ENCODE measurements at places on chromosomes 5 and 9.

GRCh38 chr9:68912561-68912960 lies 101.4 kb downstream of the PRKACG start:
- no peak for DNase-seq

- no peak for DNase-seq
These were observed 39.2 kb downstream of the NEK6 start for GRCh38 chr9:124296796-124297550.

DNA sequence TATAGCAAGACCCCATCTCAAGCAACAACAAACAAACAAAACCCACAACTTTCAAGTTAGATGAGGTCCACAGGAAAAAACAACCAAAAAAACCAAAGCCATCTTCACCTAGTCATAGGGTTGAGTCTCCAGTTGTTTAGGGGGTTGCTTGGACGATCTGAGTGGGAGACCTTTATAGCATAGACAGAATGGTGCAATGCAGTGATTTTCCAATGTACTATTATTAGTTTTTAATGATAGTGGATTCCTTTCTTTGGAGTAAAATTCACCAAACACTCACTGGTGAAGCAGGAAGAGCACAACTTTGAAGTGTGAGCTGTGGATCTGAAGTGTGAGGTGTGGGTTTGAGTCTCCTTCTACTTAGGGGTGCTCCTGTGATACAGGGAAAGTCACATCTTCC lies 67.0 kb upstream of the KLF9 start:
- DNase-seq, result no peak

DNA sequence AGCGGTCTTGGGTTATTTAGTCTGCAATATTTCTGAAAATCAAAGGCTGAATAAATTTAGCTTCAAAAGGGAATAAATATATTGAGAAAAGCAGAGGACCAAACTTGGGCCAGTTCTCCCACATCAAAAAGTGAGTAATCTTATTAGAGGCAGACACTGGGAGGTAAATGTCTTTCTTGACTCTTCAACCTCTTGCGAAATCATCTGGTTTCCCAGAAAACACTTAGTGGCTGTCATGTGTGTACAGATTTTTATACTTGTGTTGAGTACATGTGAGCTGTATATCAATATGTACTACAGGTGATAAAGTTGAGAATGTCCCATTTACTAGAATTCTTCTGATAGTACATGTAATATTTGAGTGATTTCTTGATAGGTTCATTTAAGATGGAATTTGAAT lies 454.9 kb downstream of the PRR16 start:
- no peak for DNase-seq

DNA sequence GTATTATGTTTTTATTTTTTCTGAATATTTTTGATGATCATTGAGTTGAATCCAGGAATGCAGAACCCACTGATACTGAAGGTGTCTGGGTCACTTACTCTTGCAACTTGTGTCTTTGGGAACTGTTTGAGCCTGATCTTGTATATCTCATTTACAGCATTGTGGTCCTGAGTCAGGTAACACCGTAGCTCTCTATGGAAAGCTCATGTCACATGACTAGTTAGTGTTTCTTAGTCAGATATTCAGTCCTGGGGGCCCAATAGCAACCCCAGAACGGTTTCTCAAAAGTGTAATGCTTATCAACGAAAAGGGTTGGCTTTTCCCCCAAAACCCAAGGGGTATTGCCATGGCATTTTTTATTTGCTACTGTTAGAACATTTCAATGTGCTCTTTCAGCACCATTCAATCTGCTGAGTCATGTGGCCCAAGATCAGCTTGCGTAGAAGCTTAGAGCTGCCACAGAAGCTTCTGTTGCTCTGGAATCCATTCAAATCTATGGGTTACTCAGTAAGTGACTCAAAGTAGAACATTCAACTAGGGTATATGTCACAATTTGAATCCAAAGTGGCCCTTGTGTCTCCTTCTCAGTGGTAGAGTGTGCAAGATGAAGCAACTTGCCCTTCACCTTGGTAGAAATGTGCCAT lies 12.1 kb upstream of the PTAR1 start:
- DNase-seq, result no peak

- no peak for DNase-seq
These were observed 44.8 kb downstream of the PLCXD3 start for GRCh38 chr5:41465493-41466171.

DNA sequence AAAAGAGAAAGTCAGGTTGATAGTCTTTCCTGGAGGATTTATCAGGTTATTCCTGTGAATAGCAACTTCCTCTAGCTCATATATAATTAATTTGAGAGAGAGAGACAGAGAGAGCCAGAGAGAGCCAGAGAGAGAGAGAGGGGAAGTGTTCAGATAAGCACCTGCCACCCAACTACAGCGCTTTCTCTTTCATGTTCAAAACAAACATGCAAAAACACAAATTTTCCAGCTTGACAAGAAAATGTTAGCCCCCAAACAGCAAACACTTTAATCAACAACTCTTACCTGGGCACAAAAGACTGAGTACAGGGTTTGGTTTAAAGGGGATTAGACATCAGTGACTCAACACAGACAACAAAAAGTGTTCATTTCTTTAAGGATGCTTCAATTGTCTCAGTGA lies 61.7 kb upstream of the PLPP6 start:
- no peak for DNase-seq

DNA sequence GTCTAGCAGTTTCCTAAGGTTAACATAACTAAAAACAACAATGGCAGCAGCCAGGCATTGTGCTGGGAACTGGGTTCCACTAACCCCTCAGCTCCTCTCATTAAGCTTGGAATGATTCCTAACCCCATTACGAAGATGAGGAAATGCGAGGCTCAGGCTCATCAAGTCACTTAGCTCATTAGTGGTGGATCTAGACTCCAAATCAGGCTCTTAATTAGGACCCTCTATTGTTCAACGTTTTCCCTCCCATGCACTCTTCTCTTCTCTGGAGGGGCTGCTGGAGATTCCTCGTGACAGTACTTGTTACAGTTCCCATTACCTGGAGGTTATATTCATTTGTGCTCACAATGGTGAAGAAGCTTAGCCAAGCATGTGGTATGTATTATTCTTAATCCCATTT lies 6.5 kb downstream of the TAS2R1 start:
- no peak for DNase-seq

- DNase-seq, result no peak
These were observed 123.7 kb downstream of the ADGRV1 start for GRCh38 chr5:90682278-90682677.

DNA sequence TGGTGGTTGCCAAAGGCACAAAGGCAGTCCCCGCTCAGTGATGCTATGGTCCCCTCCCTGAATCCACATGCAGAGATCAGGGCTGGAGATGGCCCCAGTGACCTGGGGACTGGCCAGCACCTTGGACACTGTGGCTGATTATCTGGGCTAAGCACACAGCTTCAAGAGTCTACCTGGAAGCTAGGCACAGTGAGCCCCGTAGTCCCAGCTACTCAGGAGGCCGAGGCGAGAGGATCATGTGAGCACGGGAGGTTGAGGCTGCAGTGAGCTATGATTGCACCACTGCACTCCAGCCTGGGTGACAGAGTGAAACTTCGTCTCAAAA lies 8.3 kb upstream of the SCGB3A1 start:
- DNase-seq, result no peak

DNA sequence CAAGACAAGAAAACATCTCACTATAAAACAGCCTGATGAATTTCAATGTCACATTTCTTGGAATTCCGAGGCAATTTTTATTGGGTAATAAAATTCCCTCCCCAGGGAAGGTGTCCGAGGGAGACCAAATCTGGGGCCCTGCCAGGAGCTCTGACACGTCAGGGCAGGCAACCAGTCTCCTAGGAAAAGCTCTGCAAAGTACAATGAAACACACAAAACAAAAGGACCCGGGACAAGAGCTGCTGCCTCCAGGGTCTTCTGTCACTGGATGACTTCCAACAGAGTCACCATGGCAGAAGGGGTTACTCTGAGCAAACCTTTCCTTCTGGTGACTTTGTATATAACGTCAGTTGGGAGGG lies 50.8 kb downstream of the SAXO1 start:
- DNase-seq, result no peak

DNA sequence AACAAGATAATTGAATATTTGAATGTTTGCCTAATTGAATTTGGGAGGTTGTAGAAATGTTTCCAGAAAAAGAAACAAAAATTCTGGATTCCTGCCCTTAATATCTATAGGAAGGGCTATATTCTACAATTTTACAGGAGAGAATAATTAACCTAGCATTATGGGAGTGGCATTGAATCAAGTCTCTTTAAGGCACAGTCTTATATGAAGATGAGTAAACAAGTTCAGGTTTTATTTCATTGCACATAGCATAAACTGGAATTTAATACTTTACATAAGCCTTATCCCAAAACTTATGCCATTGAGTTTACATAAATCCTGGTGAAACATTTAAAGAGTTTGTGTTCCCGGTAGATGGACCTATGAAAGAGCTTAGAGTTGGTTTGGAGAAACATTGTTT lies 138.1 kb upstream of the ADAMTSL1 start:
- DNase-seq, result no peak

DNA sequence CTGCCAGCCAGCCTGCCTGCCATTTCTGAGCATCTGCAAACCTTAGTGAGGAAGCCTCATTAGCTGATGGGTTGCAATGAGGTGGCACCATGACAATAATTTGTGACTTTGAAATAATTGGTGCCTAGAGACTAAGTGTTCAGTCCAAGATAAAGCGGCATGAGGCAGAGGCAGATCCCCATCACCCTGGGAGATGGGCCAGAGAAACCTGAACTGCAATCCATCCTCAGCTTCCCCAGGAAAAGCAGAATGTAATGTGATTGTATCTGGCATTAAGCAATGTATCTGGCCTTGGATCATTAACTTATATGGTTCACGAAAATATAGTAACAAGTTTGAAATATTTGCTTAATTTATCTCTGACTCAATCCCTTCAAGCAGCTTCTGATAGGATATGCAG lies 101.0 kb downstream of the SPOCK1 start:
- no peak for DNase-seq

DNA sequence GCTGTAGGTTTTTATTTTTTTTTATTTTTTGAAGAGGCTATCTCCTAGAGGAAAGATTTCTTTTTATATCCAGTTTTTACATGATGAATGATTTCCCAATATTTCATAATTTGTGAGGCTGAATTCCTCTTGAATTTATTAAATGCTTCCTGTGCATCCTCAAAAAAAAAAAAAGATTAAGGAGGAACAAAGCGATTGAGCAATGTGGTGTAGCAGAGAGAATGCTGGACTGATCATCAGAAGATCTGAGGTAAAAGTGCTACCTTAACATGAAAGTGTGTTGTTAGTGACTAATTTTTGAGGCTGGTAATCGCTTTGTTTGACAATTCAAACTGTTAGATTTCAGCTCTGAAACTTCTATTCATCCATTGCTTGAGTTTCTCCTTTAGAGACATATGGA lies 125.1 kb downstream of the ESM1 start:
- no peak for DNase-seq

GRCh38 chr5:69276422-69277174 lies 41.9 kb downstream of the CDK7 start:
- no peak for DNase-seq

- DNase-seq, result no peak
These were observed 200.2 kb downstream of the SEMA6A start for GRCh38 chr5:116374434-116374852.

DNA sequence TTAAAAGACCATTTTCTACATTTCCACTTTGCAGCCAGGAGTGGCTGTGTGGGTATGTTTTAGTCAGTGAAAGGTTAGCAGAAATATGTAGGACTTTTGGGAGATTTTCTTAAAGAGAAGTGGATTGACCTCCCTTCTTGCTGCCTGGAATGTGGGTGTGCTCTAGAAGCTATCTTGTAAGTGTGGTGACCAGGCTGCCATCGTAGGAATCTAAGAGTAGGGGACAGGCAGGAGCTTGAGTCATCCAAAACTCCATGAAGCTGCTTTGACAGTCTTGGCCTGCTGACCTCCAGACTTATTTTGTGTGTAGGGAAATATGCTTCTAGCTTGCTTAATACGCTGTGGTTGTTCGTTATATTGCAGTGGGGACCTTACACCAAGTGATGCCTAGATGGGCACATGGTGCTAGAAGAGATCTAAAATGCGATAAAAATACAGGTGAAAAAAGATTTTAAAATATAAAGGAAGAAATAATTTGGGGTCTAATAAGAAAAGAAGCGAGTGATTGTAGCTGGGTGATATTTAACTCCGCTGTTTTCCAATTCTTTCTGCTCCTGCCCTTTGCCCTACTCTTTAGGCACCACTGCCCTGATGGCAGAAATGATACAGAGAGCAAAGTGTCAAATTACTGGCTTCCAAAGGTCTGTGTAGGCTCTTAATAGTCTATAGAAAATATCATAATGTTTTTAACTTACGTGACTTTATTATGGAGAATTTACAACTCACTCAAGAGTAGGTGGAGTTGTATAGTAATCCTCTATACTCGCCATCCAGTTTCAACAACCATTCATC lies 298.2 kb upstream of the ZNF608 start:
- DNase-seq, result no peak

GRCh38 chr9:114016629-114017423 lies 61.3 kb downstream of the AMBP start:
- DNase-seq, result no peak

DNA sequence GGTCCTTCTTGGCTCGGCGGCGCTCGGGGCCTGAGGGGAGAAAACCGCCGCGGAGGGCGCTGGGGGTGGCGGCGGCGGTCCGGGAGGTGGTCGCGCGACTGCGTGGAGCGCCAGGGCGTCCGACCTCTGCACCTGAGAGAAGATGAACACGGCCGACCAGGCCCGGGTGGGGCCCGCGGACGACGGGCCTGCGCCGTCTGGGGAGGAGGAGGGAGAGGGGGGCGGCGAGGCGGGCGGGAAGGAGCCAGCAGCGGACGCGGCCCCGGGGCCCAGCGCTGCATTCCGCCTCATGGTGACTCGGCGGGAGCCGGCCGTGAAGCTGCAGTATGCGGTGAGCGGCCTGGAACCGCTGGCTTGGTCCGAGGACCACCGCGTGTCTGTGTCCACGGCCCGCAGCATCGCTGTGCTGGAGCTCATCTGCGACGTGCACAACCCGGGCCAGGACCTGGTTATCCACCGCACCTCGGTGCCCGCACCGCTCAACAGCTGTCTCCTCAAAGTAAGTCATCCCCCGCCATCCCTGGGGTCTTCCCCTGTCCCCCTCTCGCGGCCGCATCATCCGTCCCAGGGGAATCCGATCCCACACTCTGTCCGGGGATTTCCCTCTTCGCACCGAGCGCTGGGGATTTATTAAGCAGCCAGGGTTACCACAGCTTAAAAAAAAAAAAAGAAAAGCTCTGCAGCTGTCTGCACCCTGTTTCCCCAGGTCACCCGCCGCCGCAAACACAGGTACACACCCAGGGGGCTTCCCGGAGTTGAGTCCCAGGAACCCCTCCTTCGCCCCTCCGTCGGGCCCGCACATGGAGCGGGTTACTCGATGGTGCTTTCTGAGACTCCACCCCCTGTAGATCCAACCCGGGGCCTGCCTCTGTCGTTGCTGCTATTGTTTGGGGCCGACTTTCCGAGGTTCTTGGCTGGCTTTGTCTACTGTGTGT lies at the start of gene GTF3C4:
TSS of gene GTF3C4 (plus strand) at position 8 of the 935 bp plus-strand sequence. CDS start at position 143, 135 bp downstream.
- DNase-seq, result peak; percentile 21

DNA sequence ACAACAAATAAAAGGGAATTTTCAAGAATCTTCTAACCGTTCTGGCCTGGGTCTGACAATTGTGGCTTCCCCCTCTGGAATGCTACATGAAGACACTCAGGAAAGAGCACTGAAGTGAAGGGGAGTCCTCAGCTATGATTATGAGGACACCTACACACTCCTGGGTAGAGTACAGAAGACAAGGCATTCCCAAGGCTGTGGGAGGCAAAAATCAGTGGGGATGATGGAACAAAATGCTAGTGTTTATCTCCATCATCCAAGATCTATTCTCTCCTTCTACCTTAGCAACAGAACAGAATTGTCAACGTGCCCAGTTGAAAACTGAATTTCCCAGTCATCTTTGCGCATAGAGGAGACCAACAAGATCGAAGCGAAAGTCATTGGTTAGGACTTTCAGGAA lies 130.1 kb upstream of the LARP1 start:
- DNase-seq, result no peak

- no peak for DNase-seq
These were observed 45.1 kb downstream of the BNC2 start for GRCh38 chr9:16825331-16825725.

Data from stimulated activated CD4-positive, alpha-beta T cell treated with anti-CD3 and anti-CD28 coated beads, Interleukin-15, amount 100 ng/mL, for 1 hour (primary cell).